ENCODE measurements at places on chromosomes 2 and 18. TPM values are rescaled to one million over a fixed set of nuclear protein-coding genes. Genes with fewer than 3 reads are reported as not detected.

IL36G gene
- not detected for total RNA-seq

DNA sequence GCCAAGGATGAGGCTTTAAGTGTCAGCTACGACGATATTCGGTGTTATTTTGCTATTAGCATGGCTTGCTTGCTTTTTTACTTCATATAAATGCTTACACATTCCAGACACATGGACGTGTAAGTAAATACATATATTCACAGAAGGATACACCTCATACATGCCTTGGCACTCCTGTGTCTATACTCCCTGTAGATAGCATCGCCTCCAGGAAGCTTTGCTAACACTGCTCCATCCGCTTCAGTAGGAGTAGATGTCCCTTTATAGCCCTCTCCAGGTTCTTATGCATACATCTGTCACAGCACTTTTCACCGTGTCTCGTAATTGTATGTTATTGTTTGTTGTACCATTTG, 27.5 kb upstream of the KCTD1 start:
- no peak for DNase-seq

DNA sequence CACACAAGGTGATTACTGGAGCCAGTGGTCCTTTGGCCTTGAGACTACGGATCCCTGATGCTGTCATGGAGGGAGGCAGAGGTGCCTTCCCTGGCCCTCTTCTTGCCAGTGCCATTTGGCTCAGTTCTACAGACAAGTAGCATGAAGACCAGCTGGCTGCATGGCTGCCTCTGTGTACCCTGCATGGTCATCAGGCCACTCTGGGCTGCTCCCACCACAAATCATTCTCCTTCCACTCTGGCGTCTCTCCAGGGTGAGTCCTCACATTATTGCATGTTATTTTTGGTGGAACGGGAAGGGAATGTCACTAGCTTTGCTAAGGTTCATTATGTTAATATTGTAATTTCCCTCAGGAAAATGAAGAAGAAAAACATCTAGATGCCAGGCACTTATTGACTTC, 229.8 kb downstream of the VAPA start:
- no peak for DNase-seq

- no peak for DNase-seq
These were observed 982.6 kb upstream of the FANCL start for GRCh38 chr2:59223742-59224141.

GRCh38 chr2:34670482-34670881, 1071.4 kb upstream of the FAM98A start:
- no peak for DNase-seq
